Stimulated activated CD8-positive, alpha-beta memory T cell treated with anti-CD3 and anti-CD28 coated beads, Interleukin-4, amount 100 ng/mL, for 1 hour (primary cell): ENCODE measurements at places on chromosomes 1 and 21.

DNA sequence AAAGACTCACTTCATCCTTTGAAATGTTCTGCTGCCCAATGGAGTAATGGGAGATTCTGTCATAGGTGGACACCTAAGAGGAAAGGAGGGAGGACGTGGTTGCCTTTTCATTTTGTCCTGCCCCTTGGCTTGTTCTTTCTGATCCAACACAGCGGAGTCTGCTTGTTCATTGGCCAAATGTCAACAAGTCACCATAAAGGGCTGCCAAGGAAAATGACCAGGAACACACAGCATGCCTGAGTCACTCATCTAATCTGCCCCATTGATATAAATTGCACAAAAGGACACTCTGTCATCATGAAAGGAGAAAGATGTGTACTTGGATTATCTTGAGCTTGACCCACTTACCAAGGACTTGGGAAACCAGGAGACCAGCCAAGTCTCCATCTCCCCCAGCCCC is 422.9 kb downstream of the SETD4 start:
- DNase-seq: no peak

DNA sequence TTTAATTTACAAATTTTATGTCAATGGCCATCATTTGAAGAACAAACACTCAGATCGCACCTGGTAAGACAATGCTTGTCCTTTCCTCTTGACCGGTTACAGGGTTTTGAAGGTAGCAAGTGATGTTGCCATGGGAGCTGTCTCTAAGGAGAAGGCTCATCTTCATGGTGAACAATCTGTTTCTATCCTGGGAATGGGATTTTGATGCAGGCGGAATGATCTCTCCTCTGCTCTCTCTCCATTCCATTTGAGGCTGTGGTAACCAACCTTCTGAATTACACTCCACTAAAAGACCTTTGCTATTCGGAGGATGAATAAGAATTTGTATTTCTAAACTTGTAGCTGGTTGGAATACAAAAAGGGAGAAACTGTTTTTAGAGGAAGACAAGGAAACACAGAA is 57.9 kb upstream of the SLC5A9 start:
- no peak for DNase-seq

GRCh38 chr1:7810395-7810794 is 26.3 kb downstream of the PER3 start:
- DNase-seq: no peak

DNA sequence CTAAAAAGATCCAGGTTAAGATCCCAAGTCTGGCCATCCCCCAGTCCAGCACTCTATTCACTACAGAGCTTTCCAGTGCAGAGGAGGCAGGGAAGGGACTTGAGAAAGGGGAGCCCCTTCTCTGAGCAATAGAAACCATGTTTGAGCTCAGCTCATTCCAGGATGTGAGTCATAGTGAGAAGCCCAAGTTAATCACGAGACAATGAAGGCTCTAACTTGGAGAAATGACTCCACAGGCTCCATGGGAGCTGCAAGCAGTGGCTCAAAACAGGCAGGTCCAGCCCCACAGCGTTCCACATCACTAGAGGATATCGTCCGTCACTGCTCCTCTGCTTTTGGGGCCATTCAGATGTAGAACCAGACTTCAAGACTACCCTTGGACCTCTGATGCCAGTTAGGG is 59.1 kb downstream of the CAMK2N1 start:
- DNase-seq: no peak

GRCh38 chr1:43137445-43138052 is 34.5 kb downstream of the EBNA1BP2 start:
- no peak for DNase-seq

GRCh38 chr21:17786851-17787181 is 32.3 kb downstream of the C21orf91 start:
- no peak for DNase-seq

DNA sequence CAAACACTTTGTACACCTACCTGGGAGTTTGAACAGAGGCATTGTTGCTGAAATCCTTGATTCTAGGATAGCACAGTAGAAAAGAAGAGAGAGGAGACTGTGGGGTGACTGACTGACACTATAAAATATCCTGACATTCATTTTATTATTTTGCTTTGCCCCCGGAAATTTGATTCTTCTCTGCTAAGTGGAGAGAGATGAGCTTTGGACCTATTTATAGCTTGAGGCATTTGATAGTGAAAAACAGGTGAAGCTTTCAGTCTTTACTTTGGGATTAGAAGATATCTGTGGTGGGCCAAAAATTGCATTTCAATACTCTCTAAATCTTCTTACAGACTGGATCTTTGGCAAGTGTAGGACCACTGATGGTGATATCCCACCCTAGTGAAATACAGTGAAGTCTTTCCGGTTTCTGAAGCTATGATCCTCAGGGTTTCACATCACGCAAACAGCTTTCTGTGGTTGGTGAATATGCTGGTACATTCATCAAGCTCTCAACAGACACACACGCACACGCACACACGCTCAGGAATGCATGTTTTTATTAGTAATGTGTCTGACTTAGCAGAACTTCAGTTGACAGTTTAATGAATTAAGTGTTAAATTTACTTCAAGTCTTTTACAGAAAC is at the start of gene AMPD1:
AMPD1 (minus strand) TSS at position 117 of the 629 bp plus-strand sequence; CDS start at position 42, 75 bp downstream.
- no peak for DNase-seq

- no peak for DNase-seq
Measured at GRCh38 chr1:230518511-230518910, 92.4 kb upstream of the PGBD5 start.

- no peak for DNase-seq
Measured at GRCh38 chr1:92944901-92945747, 16.1 kb downstream of the DIPK1A start.
